ENCODE measurements at places on chromosomes 7 and 10. TPM values are rescaled to one million over a fixed set of nuclear protein-coding genes. Genes with fewer than 3 reads are reported as not detected.

ATRNL1 gene
- 7.1 TPM for total RNA-seq

EPC1 gene
- total RNA-seq: 42.6 TPM

ZNF488 gene
- 0.09 TPM for total RNA-seq

FLNC gene
- total RNA-seq: 12.2 TPM

- no peak for DNase-seq
These were observed 78.7 kb downstream of the FEZF1 start for GRCh38 chr7:122225874-122226273.

GRCh38 chr10:84935772-84936171 is 607.4 kb downstream of the CCSER2 start:
- DNase-seq: no peak

DNA sequence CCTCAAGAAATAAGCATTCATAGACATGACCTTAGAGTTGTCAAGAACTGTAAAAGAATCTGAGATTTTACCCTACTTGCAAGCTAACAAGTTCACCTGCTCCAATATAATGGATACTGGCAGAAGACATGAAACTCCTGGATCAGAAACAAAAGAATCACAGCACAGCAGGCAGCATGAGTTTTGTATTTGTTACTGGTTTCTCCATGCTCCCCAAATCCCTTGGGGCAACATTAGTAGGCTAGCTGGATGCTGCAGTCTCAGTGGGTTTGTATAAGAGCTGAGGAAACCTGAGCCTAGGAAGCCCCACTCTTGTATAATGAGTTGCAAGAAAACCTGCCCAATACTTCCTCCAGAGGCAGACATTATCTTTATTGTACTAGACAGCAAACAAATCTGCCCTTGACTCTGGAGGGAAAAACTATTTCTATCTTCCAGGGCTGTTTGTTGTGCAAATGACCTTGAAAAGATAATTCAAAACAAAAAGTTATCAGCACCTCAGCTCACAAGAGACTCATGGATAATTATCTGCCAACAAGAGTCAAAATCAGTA is 64.8 kb downstream of the ABLIM1 start:
- no peak for DNase-seq

DNA sequence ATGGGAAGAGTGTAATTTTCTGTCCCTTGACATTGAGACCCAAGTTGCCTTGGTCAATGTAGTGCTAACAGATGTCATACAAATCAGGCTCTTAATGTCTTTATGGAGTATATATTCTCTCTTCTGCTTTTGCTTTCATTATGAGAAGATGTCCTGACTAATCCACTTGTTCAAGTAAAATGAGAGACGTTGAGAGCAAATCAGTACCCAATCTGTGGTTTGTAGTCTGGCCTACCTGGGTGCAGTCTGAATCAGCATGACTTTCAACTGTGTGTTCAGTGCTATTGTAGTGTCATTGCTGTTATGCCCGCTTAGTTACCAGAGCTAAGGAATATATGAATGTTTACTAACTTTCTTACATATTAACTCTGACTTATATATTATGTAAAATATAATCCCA is 612.4 kb downstream of the ANKRD7 start:
- DNase-seq: no peak

DNA sequence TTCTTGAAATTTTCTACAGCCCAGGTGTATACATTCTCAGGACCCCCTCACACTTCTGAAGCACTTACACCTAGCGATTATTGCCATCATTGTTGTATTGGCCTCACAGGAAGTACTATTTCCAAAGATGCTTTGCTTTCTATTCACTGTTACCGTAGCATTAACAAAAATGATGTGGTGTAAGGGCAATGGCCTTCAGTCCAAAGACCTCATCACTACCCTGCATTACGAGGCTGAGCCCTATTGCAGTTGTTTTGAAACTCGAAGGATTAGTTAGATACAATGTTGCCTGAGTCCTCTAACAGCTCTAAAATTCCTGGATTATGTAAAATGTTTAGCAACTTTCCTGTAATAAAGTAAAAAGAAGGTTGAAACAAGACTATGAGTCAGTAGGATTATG is 2.9 kb downstream of the NRCAM start:
- no peak for DNase-seq

- DNase-seq: no peak
These were observed 25.4 kb downstream of the BTBD16 start for GRCh38 chr10:122296363-122297120.

All from kidney (tissue), 22 donors.